ENCODE measurements at places on chromosomes 5 and 9.

GRCh38 chr9:129241725-129242124 is 63.7 kb upstream of the IER5L start:
- no peak for DNase-seq

GRCh38 chr5:27821681-27822080 is 783.3 kb upstream of the CDH9 start:
- no peak for DNase-seq

- no peak for DNase-seq
Observed at GRCh38 chr9:134648701-134649530, 7.3 kb downstream of the COL5A1 start.

- DNase-seq = no peak
Observed at GRCh38 chr9:86753836-86754235, 193.5 kb downstream of the GAS1 start.

GRCh38 chr9:127915325-127915752 is 1.5 kb downstream of the ST6GALNAC4 start:
- no peak for DNase-seq

- DNase-seq = peak; percentile 16
Observed at GRCh38 chr9:33517373-33517772, 6.7 kb upstream of the ANKRD18B start.

DNA sequence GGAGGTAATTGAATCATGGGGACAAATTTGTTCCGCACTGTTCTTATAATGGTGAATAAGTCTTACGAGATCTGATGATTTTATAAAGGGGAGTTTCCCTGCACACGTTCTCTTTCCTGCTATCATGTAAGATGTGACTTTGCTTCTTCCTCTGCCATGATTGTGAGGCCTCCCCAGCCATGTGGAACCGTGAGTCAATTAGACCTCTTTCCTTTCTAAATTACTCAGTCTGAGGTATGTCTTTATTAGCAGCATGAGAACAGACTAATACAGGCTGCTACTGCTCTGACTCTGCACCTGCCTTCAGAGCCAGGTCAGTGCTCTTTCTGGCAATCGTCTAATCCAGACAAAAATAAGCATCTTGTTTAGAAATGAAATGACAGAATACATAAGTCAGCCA is 479.2 kb upstream of the TUSC1 start:
- DNase-seq = no peak

- no peak for DNase-seq
Observed at GRCh38 chr5:126694403-126694802, 82.5 kb upstream of the LMNB1 start.

- no peak for DNase-seq
Observed at GRCh38 chr5:165602529-165602928, 2097.1 kb downstream of the MAT2B start.

GRCh38 chr9:93216073-93216365 is 32.1 kb downstream of the WNK2 start:
- DNase-seq = no peak

GRCh38 chr9:115717711-115718173 is 435.8 kb upstream of the PAPPA start:
- DNase-seq = no peak

GRCh38 chr5:55820488-55820887 is 30.7 kb upstream of the IL31RA start:
- no peak for DNase-seq

DNA sequence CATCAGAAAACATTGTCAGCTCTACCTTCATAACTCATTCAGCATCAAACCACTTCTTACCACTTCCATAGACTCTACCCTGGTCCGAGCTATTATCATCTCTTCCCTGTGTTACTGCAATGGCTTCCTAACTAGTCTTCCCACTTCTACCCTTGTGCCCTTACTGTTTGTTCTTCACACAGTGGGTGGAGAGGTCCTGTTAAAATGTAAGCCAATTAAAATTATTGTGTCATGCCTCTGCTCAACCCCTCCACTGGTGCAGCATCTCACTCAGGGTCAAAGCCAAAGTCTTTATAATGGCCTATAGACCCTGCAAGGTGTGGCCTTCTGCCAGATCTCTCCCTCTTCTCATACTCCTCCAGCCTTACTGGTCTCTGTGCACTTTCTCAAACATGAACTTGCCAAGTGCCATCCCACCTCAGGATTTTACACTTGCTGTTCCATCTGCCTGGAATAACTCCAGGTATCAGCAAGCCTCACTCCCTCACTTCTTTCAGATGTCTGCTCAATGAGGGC is 22.8 kb upstream of the ARAP3 start:
- DNase-seq = no peak

DNA sequence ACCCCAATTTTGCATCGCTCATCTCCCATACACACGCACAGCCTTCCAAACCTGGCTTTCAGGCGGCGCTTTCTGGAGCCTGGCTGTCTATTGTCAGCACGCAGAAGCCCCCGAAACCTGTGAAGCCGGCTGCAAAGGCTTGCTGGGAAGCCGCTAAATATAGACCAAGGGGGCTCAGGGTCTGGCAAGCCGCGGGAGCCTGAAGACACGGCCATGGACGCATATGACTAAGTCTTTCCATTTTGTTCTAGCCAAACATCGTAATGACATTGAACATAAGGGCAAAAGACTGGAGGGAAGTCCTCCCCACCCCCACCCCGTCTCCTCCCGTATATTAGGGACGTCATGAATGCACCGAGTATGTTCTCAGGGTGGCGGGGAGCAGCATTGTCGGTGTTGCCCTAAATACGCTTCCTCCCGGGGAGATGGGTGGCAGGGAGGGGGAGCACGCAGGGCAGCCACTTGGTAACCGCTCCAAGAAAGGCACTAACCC is 1.1 kb downstream of the CTNND2 start:
- DNase-seq = no peak

DNA sequence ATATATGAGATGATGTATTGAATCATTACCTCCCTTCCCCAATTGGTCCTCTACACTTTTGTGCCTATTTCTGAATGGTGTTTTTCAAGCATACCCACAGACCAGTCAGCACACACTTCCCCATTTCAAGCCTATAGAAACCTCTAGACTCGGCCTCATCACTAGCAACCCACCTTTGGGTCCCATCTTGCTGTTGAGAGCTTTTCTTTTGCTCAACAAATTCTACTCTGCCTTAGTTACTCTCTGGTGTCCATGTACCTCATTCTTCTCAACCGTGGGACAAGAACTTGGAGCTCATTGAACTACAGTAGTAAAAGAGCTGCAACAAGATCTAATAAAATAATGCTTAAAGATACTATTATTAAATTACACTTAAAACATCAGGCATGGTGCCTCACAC is 49.0 kb upstream of the KDM4C start:
- no peak for DNase-seq

- DNase-seq = no peak
Observed at GRCh38 chr5:68648944-68649857, 433.6 kb downstream of the PIK3R1 start.

GRCh38 chr5:91127456-91128081 is 255.5 kb downstream of the ARRDC3 start:
- DNase-seq = no peak

- no peak for DNase-seq
Observed at GRCh38 chr5:33035851-33036527, 324.9 kb downstream of the NPR3 start.

DNA sequence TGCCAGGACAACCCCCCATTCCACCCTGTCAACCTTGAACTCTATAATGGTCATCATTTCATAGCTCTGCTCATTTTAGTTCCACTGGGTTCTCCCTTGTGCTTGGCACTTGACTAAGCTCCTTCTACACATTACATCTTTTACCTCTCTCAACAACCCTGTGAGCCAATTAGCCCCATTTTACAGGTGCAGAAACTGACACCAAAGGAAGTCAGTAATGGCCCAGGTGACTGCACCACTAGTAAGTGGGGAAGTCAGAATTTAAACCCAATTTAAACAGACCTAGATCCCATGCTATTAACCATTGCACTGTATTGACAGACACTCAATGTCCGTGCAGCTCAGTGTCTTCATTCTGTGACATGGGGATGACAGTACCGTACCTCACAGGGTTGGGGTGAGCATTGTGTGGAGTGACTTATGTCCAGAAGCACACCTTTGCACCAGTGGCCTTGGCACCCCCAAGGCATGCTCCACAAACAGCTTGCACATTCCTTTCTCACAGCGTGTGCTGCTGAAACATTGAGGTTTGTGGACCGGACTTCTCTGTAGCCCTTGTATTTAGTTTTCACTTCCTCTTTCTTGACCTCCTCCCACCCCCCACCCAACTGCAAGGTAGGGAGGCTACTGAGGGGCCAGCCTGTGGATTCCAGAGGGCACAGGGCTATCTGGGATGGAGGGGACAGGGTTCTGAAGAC is 23.1 kb downstream of the IRF1 start:
- DNase-seq = no peak

DNA sequence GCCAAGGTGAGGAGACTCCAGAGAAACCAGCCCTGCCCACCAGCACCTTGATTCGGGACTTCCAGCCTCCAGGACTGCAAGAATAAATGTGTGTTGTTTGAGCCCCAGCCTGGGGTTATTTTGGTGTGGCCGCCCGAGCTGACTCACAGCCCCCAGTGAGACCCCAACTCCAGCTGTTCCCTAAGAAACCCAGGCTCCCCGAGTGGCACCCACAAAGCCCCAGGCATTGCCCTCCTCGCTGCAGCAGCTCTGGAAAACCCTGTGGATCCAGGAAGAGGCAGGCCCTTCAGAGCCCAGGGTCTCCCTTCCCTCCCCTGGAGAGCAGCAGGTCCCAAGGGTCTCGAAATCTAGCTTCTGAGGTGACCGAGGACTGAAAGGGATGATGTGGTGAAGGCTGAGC is 69.2 kb upstream of the PPP1R26 start:
- no peak for DNase-seq

GRCh38 chr5:168777651-168778050 is 198.5 kb upstream of the PANK3 start:
- no peak for DNase-seq

GRCh38 chr9:121144482-121144881 is 57.2 kb downstream of the RAB14 start:
- DNase-seq = no peak

GRCh38 chr5:29899583-29899982 is 1293.9 kb upstream of the CDH6 start:
- no peak for DNase-seq

- DNase-seq = no peak
Observed at GRCh38 chr5:155815248-155815647, 511.7 kb upstream of the SGCD start.

GRCh38 chr5:10310066-10310779 is 2.5 kb upstream of the CMBL start:
- peak; percentile 16 for DNase-seq

- DNase-seq = no peak
Observed at GRCh38 chr9:71986900-71987299, 73.5 kb downstream of the C9orf57 start.

GRCh38 chr5:142720641-142721271 is 34.9 kb upstream of the FGF1 start:
- peak; percentile 86 for DNase-seq

- DNase-seq = no peak
Observed at GRCh38 chr5:149411738-149412519, 32.8 kb upstream of the IL17B start.

DNA sequence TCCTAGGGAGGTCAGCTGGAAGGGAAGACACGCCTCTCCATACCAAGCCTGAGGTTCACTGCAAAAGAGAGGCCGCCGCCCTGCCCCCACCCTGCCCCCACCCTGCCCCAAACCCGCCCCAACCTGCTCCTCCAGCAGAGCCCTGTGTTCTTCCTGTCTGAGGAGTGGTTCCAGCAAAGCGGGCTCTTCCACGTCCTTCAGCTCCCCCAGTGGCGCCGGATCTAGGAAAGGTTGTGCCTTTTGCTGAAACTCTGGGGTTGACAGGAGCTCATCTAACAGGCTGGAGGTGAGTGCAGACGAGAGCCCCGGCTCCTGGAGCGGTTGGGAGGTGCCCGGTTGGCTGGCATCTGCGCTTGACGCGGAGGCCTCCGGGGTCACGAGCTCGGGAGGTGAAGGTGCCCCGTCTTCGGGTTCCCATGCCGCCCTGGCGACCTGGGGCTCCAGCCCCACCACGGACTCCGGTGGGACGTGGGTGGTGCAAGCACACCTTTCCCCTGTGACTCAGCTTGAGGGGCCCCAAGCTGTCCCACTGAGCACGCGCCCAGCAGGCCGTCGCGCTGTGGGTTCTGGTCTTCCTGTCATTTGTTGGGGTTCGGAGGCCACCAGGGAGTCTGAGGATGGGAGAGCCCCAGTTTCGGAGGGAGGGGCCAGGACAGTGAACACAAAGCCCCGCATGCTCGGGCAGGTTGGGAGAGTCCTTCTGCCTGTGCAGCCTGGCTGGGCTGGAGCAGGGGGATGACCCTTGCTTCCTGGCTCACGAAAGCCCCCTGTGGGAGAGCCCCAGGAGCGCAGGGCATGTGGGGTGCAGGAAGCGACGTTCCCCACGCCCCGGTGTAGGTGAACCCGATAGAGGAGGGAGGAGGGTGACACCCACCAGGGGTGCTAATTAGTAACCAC is 1467.1 kb downstream of the FOXD4L5 start:
- no peak for DNase-seq

DNA sequence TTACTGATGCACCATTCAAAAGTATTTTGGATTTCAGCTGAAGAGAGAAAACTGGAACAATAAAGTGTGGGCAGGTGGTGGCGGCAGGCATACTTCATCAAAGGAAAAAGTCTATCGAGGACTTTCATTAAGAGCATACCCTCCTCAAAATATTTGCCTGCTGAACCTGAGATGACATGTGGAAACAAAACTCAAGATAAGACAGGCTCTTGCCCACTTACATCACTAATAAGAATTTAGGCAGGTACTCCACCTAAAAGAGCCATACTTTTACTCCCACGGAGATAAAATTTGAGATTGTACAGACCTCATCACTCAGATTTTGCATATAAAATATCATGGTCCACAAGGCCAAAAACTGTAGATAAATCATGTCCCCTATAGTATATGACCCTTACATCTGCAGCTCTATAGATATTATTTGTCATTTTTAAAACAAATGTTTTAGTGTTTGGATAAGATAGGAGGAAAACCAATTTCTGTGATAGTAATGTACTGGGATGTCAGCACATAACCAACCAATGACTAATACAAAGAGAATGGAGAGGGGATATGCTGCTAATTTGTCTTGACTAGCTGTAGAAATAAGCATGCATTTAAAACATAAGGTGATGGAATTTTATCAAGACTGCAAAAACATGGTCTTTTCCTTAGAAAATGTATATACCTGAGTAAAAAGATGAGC is 730.6 kb upstream of the ZNF608 start:
- DNase-seq = no peak

GRCh38 chr5:57398413-57399093 is 84.1 kb downstream of the ACTBL2 start:
- DNase-seq = no peak

Measured in NCI-H345 (cell line).